T47D (cell line): ENCODE measurements at places on chromosomes 4 and X.
A peak's percentile ranks its signal among the peaks of the same experiment; 100 is the strongest.

GRCh38 chrX:105098201-105098600 is 122.3 kb downstream of the TEX13A start:
- no peak for DNase-seq

- DNase-seq, result no peak
Observed at GRCh38 chrX:152806035-152806434, 24.5 kb downstream of the CETN2 start.

- DNase-seq, result no peak
Observed at GRCh38 chrX:43500996-43501694, 155.0 kb upstream of the MAOA start.

- DNase-seq, result no peak
Observed at GRCh38 chr4:37588150-37588549, 98.0 kb downstream of the RELL1 start.

DNA sequence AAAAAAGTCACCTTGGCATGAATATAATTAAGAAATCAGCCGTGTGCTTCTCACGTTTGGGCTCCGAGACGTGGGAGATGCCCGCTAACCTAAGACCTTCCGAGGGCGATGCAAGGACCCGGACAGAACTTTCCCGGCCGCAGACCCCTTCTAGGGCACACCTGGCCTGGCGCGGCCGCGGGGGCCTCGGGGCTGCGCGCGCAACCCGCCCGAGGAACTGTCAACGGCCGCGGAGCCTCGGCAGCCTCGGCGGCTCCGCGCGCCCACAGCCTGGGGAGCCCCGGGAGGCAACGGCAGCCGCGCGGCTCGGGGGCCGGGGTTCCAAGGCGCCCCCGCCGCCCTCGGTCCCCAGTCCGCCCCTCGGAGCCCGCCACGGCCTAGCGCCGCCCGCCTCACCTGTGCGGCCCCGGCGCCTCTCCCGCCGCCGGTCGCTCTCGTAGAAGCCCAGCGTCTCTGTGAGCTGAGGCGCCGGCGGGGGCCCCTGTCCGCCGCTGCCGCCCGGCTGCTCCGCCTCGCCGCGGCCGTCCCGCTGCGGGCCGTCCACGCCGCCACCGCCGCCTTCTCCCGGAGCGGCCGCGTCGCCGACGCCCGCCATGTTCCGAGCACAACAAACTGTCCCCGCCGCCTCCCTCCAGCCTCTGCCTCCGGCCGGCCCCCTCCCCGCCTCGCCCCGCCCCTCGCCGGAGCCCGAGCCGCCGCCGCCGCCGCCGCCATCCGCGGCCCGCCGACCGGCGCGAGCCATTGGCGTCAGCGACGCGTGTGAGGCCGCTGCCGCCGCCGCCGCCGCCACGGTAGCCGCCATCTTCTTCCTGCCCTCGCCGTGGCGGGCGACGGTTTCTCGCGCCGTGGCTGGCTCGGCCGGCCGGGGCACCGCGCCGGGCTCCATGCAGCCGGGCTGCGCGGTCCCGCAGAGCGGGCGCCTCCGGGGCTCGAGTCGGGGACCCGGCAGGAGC is at the start of gene TAPT1:
TSS of gene TAPT1 (minus strand) at position 609 of the 953 bp plus-strand sequence. CDS start at position 595, 14 bp downstream.
- DNase-seq, result peak; percentile 67

DNA sequence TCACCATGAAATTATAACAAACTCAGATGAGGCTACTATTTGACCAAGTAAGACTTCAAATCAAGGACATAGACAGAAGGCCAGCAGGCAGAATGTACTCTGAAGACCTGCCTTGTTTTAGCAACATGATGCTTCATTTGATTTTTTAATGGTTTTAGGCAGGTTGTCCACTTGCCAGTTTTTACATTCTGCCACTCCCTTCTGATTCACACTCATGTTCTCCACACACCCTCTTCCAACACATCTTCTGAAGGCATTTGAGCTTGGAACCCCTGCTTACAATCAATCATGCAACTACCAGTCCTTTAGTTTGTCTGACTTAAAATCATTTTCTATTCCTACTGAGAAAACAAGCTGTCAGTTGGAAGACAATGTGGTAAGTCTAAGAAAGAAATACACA is 114.9 kb upstream of the SMIM31 start:
- DNase-seq, result no peak

DNA sequence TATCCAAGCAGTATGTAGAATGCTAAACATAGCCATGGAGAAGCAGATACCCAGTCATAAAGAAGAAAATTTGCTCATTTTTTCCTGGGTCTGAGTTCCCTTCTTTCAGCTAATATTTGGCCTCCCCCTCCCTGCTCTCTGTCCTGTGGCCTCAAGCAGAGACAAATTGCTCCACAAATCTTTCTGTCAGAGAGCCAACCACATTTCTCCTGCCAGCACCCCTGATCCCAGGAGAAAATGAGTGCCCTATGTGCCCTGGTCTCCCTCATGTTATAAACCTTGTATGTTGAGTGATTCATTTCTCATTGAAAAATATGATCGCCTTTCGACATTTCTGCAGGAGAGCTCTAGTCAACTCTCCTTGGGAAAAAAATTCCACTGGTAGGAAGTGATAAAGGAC is 82.0 kb downstream of the TMEM156 start:
- DNase-seq, result no peak

DNA sequence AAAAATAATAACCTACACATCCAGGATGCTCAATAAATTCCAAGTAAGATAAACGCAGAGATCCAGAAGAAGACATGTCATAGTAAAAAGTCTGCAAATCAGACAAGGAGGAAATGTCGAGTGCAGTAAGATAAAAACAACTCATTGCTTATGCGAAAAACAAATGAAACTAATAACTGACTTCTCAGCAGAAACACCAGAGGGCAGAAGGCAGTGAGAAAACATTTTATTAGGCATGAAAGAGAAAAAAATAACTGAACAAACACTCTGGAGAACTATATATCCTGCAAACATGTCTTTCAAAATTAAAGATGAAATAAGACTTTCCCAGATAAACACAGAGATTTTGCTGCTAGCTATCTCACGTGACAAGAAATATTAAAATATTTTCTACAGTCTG is 201.3 kb upstream of the CTSO start:
- DNase-seq, result no peak
